ENCODE measurements at places on chromosomes 3 and 15.

GRCh38 chr15:67882487-67883233 lies 42.8 kb upstream of the RNU6-1 start:
- DNase-seq = no peak

GRCh38 chr15:94991718-94992117 lies 760.4 kb downstream of the MCTP2 start:
- no peak for DNase-seq

DNA sequence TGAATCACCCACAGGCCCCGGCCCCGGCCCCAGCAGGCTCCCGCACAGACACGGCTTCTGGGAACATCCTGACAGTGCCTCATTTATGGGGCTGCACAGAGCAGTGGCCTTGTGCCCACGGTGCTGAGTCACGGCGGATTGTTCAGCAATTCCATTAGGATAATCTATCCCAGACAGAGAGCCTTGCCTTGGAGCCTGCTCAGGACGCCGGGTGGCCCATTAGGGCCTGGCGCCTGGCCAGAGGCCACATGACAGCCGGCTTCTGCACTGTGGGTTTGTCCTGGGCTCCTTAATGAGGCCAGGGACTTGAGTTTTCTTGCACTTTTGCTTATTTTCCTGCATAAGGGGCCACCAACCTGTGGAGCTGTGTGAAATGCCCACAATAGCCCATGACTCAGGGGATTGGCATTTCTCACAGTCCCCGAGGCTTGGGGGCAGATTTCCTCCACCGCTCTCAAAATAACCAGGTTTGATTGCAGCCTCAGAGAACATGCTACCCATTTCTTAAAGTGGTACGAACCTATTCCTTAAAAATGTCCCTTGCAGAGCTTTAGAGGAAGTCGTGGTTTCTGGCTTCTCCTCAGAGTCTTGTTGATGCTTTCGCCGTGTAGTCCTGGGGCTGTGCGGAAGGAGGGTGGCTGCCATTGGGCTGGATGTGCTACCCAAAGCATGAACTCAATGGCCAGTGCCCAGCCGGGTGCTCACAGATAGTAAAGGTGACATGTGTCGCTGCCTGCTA lies 19.0 kb downstream of the SYNM start:
- DNase-seq = no peak

DNA sequence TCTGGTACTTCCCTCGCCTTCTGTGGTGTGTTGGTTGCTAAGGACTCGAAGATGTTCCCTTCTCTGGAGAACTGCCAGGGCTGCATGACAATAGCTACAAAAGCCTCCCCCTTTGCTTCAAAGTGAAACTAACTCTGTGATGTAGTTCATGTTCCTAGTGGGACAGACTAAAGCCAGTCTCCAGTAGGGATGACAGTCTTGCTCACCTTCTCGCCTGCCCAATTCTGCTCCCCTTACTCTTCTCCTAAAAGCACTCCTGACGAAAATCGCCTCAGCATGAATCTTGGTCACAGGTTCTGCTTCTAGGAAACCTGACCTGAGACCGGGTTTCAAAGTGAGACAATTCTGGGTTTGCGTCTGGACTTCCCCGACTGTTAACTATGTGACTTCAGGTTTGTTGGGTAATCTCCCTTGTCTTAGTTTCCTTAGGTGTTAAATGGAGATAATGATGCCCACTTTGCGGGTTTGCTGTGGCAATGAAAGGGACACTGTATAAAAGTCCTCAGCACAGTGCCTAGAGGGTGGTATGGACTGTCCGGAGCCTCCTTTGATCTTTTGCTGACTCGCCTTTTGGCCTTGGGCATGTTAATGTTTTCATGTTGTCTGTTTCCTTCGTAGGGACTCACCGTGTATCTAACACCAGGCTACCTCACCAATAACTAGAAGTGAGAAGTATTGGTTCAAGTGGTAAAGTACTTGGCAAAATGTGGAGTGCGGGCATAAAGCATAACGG lies 24.9 kb upstream of the THRB start:
- no peak for DNase-seq

DNA sequence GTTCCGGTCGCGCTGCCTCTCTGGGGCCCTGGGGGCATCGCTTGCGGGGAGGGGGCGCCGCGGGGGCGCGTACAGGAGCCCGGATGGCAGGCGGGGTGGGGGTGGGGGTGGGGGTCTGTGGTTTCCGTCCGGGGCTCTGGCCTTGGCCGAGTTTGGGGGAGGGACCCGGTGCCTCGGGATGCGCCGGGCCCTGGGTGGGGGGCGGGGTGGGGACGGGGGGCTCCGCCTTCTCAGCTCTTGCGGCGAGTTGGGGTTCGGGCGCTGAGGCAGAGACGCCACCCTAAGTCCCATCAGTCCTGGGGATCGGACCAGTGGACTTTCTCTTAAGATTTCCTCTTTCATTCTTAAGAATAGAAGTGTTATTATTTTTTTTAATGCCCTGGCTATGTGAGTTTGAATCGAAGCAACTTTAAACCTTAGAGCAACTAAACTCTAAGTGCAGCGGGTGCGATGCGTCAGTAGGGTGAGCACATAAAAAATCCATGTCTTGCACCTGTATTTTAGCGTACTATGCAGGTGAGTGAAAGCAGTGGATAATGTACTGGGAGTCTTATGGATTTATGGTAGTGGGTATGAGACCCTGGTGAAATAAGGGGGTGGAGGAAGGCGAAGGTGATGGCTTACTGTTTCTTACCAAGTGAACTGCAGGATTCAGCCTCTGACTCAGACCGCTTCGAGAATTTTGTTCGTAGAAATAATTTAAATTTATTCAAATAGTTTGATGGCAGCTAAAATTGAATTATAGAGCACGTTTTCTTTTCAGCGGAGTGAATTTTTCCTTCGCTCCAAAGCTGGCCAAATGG lies 762 bp downstream of the CTNNB1 start:
- DNase-seq = peak; percentile 20

GRCh38 chr3:101817992-101818391 lies 31.3 kb upstream of the NFKBIZ start:
- DNase-seq = no peak

GRCh38 chr3:183208260-183208659 lies 44.8 kb upstream of the B3GNT5 start:
- DNase-seq = no peak

DNA sequence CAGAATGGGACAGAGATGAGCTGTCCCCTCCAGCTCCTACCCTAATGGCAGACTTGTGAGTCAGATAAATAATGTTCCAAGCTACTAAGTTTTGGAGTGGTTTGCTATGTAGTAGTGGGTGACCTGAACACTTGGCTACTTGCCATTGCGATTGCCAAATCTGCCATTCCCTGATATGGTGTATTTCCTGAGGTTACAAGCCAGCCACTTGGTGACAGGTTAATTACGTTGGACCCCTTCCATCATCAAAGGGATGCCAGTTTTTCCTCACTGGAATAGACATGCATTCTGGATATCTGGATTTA lies 33.6 kb downstream of the MORF4L1 start:
- no peak for DNase-seq

GRCh38 chr3:48686538-48687219 lies 964 bp upstream of the NCKIPSD start:
- DNase-seq = no peak

GRCh38 chr3:183328164-183328563 lies 75.1 kb downstream of the B3GNT5 start:
- no peak for DNase-seq
